ENCODE measurements at places on chromosomes 7 and 10. TPM values are rescaled to one million over a fixed set of nuclear protein-coding genes. Genes with fewer than 3 reads are reported as not detected.

The FRMD4A gene
- 39.0 TPM for total RNA-seq

GRCh38 chr10:132496360-132497062 is 41.1 kb upstream of the INPP5A start:
- no peak for DNase-seq

DNA sequence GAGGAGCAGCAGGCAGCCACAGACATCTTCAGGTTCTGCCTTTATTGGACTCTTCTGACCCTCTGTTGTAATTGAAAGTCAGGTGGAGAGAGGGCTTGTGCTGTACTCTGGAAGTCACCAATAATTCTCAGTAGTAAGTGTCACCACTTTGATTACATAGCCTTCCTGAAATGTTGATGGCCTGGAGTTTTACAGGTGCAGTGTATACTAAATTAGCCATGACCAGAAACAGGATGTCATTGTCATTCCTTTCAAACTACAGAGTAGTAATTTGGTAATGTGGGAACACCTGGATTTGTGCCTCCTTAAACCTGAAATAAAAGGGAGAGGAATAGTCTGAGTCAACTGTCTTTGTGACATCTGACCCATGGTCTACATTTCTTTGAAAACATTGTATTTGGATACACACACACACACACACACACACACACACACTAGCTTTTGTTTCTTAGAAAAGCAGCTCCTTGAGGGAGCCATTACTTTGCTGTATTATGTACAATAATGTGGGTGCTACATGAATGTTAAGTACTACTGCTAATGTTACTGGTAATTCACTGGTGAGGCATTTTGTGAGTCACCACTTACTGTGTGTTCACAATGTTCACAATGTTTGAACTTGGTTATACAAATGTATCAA is 19.6 kb downstream of the ARL4A start:
- DNase-seq, result no peak

- DNase-seq, result no peak
Measured at GRCh38 chr10:132506711-132507408, 30.7 kb upstream of the INPP5A start.

GRCh38 chr7:105408791-105409410 is 20.2 kb upstream of the SRPK2 start:
- DNase-seq, result no peak

Data from left cardiac atrium (tissue), 4 donors.